ENCODE measurements at places on chromosomes 11 and 22. TPM values are rescaled to one million over a fixed set of nuclear protein-coding genes. Genes with fewer than 3 reads are reported as not detected.

DNA sequence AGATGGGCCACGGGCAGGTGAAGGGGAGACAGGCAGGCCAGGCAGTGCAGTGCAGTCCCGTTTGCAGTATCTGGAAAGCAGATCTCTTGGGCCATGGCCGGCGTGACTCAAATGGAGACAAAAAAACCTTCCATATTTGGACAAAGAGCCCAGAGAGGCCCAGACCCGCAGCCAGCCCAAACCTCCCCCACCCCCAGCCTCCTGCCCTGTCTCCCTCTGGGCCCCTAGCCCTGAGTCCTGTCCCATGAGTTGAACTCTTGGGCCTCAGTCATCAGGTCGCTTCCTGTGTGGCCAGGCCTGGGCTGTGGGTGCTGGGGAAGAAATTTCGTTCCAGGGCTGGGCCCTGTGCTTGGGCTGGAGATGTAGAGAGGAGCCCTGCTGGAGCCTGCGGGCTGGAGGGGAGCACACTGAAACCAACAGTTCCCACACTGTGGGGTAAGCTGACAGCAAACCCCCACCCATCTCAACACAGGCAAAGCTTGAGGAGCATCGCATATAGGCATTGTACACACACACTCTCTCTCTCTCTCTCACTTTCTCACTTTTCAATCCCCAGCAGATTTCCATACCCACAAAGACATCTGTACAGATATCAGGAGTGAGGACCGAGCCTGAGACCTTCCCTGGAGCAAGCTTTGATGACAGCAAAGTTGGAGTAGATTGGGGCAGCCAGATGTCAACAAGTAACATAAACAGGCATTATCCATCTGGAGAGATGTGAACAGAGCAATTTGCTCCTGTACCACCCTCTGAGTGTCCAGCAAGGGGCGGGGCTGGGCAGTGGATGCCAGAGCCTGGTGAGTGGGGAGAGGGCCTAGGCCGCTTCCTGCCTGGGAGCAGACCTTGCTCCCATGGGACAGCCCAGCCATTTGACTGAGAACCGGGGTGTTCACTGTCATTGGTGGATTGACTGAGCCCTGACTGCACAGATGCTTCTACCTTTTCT, 17.2 kb downstream of the ARHGEF17 start:
- no peak for DNase-seq

DNA sequence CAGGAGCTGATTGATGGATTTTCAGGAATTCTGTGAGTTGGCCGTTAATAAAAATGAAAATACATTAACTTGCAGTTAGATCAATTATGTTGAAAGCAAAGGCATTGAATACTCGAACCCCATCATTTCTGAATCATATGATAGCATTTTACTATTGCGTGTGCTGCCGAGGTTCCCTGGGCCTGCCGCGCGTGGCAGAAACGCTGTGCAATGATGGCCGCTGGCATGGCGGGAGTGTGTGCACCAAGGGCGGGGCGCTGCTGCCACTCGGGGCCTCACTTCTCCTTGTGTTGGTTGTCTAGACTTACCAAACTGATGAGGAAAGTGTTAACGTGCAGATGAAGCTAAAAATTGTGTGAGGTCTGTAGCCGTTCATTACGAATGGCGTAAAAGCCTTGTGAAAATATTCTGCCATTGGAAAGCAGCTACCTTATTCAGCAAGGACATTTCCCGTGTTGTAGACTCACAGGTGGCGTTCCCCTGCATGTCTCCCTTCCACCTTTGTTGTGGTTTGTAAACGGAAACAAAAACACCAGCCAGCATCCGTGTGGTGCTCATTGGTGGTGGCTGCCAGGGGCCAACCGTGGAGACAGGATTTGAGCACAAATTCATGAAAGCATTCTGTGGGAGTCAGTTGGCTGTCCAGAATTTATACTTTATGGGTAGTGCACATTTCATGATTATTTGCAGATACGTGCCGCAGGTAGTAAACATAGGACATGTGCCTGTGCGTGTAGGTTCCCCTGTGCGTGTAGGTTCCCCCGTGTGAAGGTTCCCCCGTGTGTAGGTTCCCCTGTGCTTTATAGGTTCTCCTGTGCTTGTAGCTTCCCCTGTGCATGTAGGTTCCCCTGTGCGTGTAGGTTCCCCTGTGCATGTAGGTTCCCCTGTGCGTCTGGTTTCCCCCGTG, 5.9 kb upstream of the GRAMD4 start:
- DNase-seq: no peak

DNA sequence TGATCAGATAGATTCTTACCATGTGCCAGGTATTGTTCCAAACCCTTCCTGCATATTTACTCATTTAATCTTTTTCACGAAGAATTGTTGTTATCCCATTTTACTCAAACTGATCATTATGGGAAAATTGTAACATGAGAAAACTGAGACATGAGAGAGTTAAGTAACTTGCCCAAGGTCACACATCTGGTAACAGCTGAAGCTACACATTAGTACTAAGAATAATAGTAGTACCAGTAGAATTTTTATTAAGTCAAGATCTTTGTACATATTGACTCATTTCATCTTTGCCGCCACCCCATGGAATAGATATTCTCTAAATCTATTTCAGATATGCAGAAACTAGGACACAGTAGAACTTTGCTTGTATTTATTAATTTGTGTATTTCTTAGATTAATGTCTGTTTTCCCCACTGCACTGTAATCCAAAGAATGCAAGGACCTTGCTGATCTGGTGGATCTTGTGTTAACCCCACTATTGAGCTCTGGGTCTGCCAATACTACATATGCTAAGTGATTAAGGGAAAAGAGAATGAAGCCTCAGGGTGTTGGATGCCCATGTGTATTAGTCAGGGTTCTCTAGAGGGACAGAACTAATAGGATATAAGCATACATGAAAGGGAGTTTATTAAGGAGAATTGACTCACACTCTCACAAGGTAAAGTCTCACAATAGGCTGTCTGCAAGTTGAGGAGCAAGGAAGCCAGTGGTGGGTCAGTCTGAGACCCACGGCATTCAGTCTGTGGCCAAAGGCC, 72.8 kb downstream of the PARVA start:
- peak; percentile 11 for DNase-seq

- DNase-seq: peak; percentile 73
Measured at GRCh38 chr11:46248289-46249102, 29.0 kb upstream of the CREB3L1 start.

- no peak for DNase-seq
Measured at GRCh38 chr11:42006766-42007165, 547.3 kb upstream of the LRRC4C start.

DNA sequence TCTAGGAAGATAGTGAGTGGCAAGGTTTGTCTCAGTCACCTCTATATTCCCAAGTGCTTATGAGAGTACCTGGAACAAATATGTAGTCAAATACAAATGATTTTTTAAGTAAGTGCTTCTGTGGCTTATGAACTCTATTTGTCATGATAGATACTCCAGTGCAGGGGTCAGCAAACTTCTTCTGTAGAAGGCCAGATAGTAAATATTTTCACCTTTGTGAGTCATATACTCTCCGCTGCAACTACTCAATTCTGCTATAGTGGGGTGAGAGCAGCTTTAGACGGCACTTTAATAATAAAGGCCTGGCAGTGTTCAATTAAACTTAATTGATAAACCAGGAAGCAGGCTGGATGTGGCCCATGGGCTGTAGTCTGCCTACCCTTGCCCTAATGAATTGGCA, 12.4 kb upstream of the CCDC34 start:
- no peak for DNase-seq

DNA sequence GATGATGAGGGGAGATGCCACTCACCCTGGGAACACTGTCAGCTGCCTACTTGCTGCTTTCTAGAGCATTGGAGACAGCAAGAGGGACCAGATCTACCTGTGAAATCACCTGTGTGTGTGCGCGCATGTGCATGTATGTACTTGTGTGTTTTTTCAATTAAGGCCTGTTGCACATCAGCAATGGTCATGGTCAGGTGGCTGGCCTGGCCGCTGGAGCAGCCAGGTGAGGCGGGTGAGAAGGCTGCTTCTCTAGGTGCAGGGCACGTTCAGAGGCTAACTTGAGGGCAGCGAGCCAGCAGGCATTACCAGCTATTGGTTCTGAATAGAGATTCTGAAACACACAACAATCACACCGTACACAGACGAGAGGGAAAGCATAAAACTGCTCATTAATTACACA, 65.1 kb downstream of the PARVG start:
- no peak for DNase-seq

DNA sequence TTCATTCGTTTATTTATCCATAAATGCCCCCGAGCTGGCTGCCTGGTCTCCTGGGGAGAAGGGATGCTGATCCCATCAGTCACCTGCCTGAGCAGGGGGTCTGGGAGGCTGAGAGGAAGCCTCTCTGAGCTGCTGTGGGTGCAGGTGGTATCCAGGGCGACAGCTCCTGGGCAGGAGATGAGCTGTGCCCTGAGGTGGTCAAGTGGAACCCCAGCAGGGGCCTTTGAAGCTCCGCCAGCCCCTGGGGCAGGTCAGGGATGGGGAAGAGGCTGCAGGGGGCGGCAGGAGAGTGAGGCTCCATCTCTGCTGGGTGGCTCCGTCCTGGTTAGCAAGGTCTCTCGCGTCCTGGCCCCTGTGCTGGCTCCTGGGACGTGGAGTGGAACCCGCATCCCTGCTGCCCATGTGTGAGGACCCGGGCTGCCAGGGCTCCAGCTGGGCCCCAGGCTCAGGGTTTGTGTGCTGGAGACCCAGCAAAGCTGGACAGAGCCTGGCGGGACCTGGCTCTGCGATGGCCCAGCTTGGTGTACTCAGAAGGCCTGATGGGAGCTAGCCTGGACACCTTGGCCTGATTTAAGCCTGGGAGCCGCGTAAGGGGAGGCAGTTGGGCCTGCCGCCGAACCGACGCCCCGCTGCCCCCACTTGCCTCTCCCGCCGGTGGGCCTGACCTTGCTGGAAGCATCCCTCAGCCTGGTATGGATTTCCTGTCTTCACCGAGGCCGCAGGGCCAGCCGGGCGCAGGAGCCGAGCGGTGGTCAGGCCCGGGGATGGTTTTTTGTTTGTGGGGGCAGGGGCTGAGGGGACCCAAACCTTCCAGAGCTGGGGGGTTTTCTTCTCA, 44.5 kb downstream of the RTN4R start:
- no peak for DNase-seq

DNA sequence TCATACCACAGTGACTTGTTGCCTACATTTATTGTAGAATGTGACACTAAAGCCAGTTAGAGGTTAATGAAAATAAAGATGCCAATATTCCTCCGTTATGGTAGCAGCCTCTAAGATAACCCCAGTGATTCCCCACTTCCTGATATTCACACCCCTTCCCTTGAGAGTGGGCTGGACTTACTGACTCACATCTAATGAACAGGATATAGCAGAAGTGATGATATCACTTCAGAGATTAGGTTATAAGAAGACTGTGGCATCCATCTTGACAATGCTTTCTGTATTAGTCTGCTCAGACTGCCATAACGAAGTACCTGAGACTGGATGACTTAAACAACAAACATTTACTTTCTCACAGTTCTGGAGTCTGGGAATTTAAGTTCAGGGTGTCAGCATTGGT, 149.6 kb upstream of the MTNR1B start:
- no peak for DNase-seq

C11orf87 gene
- polyA plus RNA-seq: not detected

CEND1 gene
- polyA plus RNA-seq: 1.3 TPM

RIBC2 gene
- 2.4 TPM for polyA plus RNA-seq

Measured in A549 (cell line).